Body of pancreas (tissue), 4 donors: ENCODE measurements at places on chromosomes 4 and X.

DNA sequence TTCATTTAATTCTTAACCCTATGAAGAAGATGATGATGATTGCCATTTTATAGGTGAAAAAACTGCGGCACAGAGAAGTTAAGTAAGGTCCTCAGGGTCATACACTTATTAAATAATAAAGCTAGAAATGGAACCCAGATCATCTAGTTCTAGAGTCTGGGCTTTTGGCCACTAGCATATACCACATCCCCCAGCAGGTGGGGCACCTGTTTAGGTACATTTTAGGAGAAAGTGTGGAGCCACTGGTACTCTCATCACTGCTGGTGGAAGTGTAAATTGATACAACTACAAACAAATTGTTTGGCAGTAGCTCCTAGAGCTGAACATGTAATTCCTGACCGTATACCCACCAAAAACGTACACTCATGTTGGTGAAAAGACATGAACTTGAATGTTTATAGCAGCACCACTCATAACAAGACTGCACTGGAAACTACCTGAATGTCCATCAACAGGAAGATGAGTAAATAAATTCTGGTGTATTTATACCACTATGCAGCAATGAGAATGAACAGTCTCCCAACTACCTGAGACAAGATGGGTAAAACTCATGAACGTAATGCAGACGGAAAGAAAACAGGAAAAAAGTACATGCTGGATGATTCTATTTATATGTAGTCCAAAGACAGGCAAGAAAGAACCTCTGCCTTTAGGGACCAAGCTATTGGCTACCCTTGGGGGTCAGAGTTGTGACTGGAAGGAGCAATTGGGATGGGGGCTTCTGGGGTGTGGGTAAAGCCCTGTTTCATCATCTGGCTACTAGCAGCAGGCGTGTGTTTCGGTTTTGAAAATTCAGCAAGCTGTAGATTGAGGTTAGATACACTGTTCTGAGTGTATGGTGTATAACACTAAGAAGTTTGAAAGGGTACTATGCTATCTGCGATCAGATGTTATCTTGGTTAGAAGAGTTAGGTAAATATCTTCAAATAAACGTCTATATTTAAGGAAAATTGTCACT, 72.3 kb upstream of the ADGRG2 start:
- H3K4me3 ChIP-seq = no peak overlapping the region
- DNase-seq = no peak
- H3K27ac ChIP-seq = no peak overlapping the region

- H3K4me3 ChIP-seq = no peak overlapping the region
- no peaks in the 10 kb centered on the region for H3K36me3 ChIP-seq
- DNase-seq = no peak
- H3K4me1 ChIP-seq = no peaks in the 10 kb centered on the region
Observed at GRCh38 chr4:31272331-31273061, 552.3 kb downstream of the PCDH7 start.

DNA sequence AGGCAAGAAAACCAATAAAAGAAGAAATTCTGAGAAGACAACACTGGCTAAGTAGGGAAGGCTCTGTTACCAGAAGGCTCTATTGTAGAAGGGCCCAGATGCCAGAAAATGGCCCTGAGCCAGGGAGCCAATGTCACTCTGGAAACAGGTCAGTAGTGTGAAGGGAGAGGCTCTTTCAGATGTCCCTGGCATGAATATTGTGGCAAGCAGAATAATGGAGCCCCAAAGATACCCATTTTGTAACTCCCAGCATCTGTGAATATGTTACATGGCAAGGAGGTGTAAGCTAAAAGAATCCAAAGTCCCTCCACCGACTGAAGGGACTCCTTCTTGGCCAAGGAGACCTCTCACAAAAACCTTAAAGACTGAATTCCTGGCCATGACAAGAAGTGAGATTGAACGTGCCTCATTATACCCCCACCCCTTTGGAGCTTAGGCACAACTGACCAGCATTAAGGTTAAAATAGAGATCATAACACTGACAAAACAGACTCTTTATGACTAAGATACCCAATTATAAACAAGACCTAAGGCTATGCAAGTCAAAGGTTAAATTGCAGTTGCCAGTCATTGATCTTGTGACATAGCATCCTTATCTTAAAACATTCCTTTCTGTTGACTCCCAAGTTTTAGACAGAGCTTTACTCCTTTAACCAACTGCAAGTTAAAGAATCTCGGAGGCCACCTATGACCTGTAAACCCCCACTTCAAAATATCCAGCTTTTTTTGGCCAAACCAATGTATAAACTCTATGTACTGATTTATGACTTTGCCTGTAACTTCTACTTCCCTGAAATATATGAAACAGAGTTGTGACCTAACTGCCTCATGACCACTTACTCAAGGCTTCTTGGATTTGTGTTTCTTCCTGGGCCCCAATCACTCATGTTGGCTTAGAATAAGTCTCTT, 42.2 kb upstream of the SMIM10 start:
- no peaks in the 10 kb centered on the region for H3K27me3 ChIP-seq
- no peak for DNase-seq
- no peaks in the 10 kb centered on the region for H3K36me3 ChIP-seq
- H3K27ac ChIP-seq = no peak overlapping the region

GRCh38 chrX:143623657-143624056, 12.2 kb downstream of the SLITRK4 start:
- H3K4me1 ChIP-seq = no peaks in the 10 kb centered on the region
- H3K27ac ChIP-seq = no peak overlapping the region
- H3K4me3 ChIP-seq = no peak overlapping the region
- no peaks in the 10 kb centered on the region for H3K27me3 ChIP-seq
- no peak for DNase-seq

GRCh38 chr4:140877781-140878180, 121.6 kb upstream of the TBC1D9 start:
- H3K4me3 ChIP-seq = no peak overlapping the region
- no peak for DNase-seq
- H3K27ac ChIP-seq = no peak overlapping the region
- H3K36me3 ChIP-seq = no peaks in the 10 kb centered on the region
- H3K27me3 ChIP-seq = no peaks in the 10 kb centered on the region

DNA sequence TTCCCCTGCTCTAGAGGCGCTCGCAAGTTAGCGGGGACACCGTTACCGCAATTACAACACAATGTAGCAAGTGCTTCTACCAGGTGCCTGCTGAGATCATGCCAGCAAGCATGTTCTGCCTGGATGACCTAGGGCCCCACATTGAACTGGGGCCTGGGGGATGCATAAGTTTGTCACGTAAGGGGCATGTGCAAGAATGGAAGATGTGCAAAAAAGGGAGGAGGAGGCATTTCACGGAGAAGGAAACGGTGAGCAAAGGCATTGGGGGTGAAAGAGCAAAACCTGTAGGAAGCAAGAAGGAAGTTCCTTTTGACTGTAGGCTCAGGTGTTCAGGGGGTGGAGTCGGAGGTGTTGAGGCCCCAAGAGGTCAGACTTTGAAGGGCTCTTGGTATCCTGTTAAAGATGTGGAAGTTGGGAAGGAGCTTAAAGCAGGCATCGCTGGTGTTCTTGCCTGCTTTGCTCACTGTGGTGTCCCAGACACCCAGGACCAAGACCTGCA, 602 bp upstream of the SCARB2 start:
- no peaks in the 10 kb centered on the region for H3K27me3 ChIP-seq
- H3K4me1 ChIP-seq = peaks cover 85% of the 10 kb centered on the region
